ENCODE measurements at places on chromosomes 3 and 15.

DNA sequence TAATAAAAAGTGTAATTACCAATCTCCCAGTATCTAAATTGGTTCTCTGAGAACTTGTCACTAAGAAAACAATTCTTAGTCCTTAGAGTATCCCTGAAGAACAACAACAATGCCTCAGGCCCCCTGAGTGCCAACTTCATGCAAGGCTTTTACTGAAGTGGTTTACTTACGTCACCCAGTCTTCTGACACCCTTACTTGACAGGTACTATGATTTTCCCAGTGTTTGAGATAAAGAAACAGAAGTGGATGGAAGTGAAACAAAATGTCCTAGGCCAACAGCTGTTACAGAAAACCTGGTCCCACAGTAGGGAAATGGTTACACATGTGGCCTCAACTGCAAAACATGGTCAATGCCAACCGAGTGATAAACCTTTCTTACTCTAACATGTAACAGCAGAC lies 331.1 kb downstream of the FOXP1 start:
- no peak for DNase-seq

GRCh38 chr3:111747490-111747889 lies 111.6 kb upstream of the PHLDB2 start:
- no peak for DNase-seq

- DNase-seq: peak; percentile 76
These were observed 42.3 kb downstream of the NEK10 start for GRCh38 chr3:27326629-27327545.

DNA sequence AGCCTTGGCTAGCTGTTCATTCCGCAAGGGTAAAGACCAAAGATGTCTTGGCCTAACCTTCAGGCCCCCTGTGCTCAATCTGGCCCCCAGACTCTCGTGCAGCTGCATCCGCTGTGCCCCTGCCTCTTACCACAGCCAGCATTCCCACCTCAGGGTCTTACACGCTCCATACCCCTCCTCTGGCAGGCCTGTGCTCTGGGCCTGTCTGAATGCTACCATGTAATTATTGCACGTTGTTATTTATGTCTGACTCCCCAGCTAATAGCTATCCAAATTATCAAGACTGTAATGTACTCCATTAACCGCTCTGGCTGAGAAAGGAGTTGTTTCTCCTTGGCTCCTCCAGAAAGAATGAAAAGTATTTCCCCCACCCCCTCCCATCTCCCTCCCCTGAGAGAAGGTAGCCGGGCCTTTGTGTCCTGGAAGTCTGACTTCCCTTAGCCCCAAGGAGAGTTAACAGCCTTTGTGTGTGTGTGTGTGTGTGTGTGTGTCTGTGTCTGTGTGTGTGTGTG lies 54.5 kb upstream of the UBE2E1 start:
- DNase-seq: no peak

- DNase-seq: no peak
These were observed 24.3 kb downstream of the VPS8 start for GRCh38 chr3:184836090-184836822.

DNA sequence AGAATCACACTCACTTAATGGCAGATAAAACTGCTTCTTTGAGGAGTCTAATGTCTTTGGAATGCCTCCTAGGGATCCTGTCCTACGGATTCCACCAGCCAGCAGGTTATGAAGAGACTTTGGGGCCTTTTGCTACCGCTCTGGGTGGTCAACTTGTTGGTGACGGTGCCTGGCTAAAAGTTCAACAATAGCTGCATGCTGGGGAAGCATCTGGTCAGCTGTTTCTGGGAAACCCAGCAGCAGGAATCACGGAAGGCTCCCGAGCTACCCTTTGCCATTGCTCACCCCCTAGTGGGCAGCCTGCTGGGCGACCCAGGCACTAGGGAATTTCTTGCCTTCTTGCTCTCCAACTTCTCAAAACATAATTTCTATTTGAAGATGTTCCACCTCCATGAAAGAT lies 263.3 kb downstream of the NEK10 start:
- no peak for DNase-seq

- no peak for DNase-seq
These were observed 74.3 kb downstream of the GHSR start for GRCh38 chr3:172373912-172374311.

DNA sequence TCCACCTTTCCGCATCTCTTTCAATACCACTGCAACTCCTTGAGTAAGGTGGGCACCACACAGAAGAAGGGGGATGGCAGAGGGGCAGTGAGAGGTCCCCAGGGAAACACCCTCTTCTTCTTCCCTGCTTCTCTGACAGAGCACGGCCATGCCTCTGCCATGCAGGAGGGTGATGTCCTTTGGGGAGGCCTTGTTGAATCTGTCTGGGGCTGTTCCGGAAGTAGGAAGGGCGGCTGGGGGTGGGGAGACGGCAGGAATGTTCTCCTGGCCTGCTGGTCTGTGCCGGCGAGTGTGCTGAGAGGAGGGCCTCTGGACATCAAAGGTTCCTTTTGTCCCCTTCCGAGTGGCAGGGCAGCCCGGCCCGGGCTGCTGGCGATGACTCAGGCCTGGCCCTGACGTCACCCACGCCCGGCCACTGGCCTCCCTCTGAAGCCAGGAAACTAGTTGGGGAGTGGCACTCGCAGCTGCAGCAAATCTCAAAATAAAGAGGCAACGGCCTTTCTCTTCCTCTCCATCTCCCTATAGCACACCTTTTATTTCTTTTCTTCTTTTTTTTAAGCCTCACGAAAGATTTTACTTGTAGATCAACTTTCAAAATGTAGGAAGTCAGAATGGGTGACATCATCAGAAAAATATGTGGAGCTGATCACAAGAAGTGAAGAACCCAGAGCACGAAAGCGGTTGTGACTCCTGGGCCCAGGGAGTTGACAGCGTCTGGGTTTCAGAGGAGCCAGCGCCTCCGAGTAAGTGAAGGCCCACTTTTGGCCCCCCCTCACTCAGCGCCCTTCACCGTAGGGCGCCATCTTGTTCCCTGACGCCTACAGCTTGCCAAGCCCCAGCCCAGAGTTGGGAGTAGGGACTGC lies at the start of gene ZBTB38:
ZBTB38 (plus strand) TSS at position 443 of the 863 bp plus-strand sequence. CDS start 73,885 bp downstream, outside the sequence.
- peak; percentile 67 for DNase-seq

DNA sequence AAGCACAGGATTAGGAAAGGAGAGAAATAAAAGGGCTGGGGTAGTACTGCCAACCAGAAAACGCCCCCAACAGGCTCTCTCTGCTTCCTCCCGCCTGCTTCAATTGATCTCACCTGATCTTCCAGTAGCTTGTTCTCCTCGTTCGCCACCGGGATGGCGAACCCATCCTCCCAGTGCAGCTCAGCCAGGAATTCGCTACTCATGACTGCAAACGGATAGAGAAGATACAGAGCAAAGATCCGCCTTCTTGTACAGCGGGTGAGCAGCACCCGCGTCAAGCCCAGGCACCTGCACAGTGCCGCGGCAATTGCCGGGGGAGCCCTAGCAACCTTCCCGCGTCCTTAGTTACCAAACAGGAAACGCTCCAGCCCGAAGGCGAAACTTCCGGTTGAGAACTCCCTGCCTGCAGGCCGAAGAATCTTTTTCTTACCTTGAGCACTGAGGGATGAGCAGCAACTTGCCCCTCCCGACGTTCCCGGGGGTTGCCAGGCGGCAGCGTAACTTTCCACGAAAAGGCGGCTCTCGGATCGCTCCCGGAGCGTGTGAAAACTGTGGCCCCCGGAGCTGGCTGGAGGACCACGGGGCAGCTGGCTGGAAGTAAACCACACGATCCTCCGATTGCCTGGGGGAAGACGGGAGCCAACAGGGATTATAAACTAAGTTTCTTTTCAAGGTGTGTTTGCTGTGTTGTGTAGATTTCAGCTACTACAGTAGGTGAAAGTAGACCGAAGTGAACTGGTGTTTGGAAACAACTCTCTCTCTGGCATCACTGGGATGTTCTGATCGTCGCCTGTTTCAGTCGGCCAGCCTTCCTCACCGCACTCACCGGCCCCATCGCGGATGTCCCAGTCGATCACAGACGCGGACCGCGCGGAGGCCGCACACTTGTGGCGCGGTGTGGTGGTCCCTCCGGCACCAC lies at the start of gene CCDC39:
CCDC39 (minus strand) TSS at position 312 of the 919 bp plus-strand sequence; CDS start at position 203, 109 bp downstream.
- peak; percentile 1 for DNase-seq

GRCh38 chr15:35874260-35874905 lies 328.4 kb upstream of the DPH6 start:
- DNase-seq: peak; percentile 35

DNA sequence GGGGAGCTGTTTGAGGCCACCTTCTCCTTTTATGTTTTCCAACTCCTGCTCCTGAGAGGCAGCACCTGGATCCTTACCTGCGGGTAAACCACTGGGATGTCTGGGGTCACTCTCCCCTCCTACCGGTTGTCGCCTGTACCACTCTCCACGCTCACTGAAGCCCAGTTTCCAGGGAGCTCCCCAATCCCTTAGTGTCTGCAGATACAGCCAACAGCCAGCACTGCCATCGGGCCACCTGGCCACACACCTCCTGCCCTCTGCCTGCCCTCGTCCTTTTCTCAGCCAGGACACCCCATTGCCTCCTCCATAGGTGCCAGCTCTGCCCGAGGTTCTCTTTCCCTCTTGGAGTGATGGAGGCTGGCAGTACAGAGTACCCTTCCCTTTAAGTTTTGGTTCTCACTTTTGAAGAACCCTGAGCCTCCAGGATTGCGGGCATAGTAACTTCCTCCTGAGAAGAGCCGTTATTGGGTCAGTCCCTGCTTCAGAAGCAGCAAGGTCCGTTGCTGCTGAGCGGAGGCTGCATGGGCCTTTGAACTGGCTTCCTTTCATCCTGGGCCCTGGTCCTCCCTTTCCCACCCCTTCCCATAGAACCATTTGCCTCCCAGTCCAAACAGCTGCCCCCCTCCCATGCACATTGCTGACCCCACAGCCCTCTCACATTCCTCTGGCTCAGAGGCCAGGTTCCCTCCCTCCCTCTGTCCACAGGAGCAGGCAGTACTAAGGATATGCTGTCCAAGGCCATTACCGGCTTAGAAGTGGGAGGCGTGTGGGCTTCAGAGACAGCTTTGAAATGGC lies 30.9 kb downstream of the ARNT2 start:
- no peak for DNase-seq

DNA sequence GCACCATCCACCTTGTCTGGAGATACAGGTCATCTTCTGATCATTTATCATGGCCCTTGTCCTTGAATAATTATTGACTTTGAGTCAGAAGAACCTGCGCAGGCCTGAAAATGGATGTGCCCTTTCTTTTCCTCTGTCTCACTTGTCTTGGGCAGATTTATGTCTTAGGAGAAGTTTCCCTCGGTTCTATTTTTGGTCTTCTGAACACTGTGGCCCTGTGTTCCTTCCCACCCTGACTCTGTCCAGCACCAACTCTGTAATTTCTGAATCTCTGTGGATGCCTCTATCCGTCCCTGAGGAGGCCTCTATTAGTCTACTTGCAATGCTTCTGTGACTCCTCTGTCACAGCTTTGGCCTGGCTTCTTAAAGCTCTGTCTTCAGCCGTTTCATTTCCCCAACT lies 680.8 kb upstream of the CFAP20DC start:
- no peak for DNase-seq

DNA sequence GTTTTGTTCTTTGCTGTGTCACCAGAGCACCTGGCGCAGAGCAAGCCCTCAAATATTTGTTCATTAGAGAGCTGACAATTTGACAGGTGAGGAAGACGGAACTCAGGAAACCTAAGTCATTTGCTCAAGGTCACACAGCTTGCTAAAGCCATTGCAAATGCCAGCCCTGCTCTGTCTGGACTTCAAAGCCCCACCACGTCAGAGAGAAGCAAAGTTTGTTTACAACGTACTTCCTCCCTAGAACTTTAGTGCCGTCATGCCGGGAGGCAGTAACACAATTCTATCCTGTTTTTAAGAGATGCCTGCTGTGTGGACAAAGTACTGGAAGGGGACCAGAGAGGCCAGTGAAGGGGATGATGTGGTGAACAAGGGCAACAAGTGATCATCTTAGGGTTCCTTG lies 216.6 kb upstream of the PRICKLE2 start:
- no peak for DNase-seq

All from amniotic stem cell (primary cell).